ENCODE measurements at places on chromosomes 12 and 14.

GRCh38 chr14:71776471-71777360 lies 155.5 kb upstream of the RGS6 start:
- no peak for DNase-seq

DNA sequence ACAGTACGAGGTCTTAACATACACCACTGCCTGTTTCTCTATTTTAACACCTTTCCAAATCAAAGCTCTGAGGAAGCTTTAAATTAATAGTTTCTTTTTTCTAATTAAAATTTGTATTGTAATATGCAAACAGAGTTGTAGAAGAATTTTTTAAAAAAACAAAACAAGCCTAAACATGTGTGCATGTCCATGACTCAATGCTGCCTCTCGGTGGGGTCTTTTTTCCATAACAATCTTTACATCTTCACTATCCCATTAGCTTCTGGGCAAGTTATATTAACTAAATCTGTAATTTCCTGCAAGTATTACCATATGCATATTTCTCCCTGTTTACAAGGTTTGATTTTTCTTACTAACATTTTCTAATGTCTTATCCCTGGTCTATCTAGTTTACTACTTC lies 143.9 kb upstream of the NAV3 start:
- no peak for DNase-seq

DNA sequence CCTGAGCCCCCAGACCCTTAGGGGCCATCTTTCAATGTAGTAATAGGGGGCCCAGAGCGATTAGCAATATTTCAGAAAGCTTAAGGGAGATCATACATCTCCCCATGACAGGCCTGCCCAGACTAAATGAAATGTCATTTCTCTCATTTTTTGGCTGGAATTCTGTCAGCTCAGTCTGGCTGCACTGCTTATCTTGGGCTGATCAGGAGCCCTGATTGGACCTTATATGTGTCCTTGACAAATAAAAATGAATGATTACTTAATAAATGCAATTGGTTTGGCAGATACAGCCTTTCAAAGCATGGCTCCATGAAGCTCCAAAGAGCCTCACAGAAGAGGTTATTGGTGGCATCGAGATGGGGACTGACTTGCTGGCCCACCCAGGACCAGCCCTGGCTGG lies 121.9 kb downstream of the ADCK1 start:
- no peak for DNase-seq

- DNase-seq = no peak
These were observed 51.6 kb downstream of the DERA start for GRCh38 chr12:15962760-15963159.

DNA sequence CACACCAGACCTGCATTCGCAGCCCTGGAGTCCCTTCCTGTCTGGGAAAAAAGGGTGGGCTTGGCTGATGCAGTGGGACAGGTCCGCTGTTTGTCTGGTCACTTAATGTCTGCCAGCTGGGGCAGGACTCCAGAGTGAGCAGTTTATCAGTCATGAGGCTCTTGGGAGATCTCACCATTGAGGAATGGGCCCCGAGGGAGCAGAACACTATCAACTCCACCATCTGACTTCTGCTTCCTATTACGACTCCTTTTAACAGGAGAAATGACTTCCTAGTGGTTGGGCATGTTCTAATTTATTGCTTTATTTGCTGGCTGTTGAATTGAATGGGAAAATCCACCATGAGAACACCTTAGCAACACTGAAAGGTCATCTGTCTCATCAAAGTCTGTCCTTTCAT lies 182.5 kb upstream of the RASSF8 start:
- DNase-seq = no peak

- DNase-seq = no peak
These were observed 7.3 kb downstream of the TESC start for GRCh38 chr12:117091758-117092510.

GRCh38 chr14:33809396-33809981 lies 141.4 kb downstream of the EGLN3 start:
- DNase-seq = no peak
